CD4-positive, alpha-beta T cell treated with Interleukin-10 for 1 hour (primary cell): ENCODE measurements at places on chromosomes 2 and 18.

DNA sequence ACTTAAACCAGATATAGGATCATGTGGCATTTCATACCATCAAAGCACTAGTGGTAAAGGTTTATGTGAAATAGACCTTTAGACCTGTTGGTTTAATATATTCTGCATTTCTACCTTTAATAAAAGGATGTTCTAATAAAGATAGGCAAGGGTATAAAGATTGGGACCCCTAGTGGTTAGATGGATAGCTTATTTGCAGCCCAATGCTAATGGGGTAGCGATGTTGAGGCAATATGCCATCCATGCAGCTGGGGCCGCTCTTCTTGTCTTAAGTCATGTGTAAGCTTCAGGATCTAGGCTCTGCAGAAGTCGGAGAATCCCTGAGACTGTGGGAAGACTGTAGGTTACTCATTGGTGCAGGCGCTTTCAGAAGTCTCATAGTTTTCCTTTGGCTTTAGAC lies 114.9 kb downstream of the ICOS start:
- DNase-seq: peak; percentile 41

GRCh38 chr18:74533666-74534065 lies 634 bp upstream of the CNDP1 start:
- no peak for DNase-seq

DNA sequence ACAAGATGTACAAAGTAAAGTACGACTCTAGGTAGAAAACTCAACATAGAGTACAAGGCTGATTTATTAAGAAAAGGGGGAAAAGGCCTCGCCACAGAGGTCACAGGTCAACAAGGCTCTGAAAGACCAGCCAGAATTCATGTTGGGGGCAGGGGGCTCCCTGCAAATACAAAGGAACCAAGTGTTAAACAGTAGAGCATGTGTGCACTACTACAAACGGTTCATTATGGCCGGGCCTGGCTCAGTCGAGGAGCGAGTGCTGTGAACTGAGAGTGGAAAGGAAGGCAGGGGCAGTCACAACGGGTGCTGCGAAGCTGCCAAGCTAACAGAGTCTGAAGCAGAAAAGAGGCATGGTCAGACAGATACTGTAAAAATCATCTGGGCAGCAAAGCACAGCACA lies 77.1 kb downstream of the MBOAT2 start:
- no peak for DNase-seq

DNA sequence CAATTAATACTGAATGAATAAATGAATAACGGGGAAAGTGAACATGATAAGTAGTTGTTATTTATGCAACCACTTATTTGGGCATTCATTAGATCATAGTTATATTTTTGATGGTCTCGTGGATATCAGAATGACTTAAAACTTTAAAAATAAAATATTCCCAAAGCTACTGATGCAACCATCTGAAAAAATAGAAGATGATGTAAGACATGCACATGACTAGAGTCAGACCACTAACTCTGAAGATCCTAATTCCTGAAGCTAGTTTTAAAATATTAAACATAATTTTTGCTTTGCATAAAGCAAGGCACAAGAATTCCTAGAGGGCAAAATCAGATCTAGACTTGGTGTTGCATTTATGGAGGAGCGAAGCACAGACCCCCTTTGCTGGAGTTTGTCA lies 616.1 kb downstream of the IRS1 start:
- no peak for DNase-seq

DNA sequence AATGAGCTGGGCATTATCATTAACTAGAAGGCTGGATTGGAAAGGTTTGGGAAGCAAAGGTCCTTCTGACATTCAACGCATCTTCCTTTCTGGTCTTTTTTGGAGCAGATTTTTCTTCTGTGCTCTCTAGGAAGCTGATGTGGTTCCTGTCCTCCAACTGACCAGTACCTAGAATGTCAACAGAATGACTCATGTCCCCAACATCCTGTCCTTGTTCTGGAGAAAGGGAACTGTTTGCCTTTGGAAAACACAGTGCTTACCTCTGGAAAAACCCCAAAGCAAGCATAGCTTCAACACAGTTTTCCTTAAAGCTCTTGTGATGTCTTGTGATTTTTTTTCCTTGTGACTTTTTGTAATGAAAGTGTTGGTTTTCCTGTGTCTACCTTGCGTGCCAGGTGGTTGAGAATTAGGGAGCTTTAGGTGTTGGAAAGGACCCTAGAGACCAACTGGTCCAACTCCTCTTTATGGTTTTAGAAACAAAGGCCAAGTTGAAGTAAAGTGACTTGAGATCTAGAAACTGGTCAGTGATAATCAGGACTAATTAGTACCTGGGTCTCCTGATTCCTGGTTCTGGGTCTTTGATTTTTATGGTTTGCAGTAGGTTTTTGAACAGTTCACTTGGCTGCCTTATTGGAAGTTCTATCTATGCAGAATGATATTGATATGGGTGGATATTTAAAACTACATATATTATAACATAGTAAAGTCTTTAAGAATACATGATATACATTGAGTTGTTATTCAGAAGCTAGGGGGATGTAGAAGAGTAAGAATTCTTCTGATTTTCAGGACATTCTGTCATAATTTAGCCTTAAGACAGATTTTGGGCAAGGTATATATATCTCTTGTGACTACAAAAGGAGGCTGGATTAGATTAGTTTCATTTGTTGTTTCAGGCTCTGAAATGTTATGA lies 70.5 kb downstream of the FMNL2 start:
- DNase-seq: no peak

DNA sequence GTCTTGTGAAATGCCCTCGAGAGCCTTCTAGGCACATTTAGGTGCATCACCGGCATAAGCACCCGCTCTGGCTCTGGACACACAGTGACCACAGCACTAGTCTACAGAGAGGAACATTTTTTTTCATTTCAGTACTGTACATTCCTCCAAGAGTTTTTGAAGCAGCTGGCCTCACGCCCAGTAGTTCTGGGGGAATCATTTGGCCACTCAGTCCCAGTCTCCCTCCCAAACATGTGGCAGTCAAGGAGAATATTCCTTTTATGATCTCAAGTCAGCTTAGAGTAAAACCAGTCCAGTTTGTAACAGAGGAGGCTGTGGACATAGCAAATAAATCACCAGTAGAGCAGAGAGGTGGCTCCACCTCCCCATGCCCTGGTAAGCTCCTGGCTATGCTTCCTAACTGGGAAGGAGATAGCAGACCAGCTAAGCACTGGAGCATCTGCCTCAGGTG lies 48.1 kb downstream of the KCNE4 start:
- no peak for DNase-seq

DNA sequence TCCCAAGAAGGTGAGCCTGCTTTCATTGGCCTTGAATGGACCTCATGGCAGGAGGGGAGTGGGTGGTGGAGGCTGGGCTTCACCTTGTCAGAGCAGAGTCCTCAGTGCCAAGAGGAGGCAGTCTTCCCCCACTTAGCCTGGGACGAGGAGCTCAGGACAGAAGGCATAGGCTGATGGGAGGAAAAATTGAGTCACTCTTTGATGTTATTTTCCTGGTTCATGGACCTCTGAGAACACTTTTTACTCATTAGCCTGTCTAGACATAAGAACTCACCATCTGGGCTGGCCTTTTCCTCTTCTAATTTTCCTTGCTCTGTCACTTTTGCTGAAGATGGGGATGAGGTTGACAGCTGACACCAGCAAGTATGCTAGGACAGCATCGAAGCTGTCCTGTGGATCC lies 225.7 kb upstream of the TNP1 start:
- no peak for DNase-seq

DNA sequence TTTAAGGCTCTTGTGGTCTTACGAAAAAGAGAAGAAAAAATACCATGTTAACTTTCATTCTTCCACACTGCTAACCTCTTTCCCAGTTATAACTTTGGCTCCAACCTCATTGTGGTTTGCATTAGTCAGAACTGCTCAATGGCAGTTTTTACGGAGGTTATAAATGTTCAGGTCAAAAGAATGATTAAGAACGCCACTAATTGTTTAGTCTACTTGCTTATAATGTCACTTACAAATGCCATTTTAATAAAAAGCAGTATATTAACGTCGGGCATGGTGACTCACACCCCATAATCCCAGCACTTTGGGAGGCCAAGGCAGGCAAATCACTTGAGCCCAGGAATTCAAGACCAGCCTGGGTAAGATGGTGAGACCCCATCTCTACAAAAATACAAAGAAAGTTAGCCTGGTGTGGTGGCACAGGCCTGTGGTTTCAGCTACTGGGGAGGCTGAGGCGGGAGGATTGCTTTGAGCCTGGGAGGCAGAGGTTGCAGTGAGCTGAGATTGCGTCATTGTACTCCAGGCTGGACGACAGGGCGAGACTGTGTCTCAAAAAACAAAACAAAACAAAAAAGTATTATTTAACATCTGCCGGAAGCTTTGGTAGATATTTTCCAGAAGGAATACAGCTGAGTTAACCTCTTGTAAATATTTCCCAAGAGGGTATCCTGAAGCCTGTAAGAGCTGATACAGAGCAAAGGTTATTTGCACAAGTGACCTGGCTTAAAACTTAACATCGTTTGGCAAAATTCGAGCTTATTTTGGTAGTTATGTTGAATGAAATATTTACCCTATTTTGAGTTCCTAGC lies 5.1 kb downstream of the AGPS start:
- DNase-seq: no peak

DNA sequence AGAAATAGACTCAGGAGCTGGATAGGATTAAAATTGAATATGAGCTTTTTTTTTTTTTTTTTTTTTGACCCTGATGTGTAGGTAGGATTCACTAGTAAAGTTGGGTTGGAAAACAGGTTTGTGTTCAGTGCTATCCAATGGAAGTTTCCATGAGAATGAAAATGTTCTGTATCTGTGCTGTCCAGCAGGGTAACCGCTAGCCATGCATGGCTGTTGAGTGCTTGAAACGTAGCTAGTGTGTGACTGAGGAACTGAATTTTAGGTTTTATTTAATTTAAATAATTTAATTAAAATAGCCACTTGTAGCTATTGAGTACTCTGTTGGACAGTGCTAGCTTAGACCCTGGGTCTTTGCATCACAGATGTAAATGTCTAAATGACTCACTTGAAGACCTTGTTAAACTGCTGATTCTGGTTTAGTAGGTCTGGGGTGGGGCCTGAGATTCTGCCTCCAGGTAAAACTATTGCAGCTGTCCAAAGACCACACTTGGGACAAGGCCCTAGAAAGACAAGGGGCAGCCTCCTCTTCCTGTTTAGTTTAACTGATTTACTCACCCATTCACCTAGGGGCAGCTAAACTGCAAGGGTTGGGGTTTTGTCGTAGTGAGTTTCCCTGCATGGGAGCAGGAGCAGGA lies 84.7 kb upstream of the STON1 start:
- no peak for DNase-seq

DNA sequence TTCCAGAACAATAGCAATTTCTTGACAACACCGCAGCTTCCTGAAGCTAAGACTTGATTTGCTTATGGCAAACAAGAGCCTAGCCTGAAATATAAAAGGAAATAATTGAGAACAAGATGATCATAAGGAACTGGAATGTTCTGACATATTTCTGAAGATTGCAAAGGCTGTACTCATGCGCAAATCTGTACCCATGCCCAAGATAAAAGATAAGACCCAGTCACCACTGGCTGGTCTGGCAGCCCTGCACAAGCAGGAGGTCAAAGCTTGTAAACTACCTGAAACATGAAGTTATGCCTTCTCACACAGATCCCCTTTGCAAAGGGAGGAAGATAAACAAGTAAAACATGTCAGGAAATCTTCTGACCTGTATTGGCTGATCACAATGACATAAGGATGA lies 160.8 kb upstream of the GYPC start:
- DNase-seq: no peak

GRCh38 chr18:65221736-65222135 lies 529.1 kb upstream of the CDH7 start:
- no peak for DNase-seq

- DNase-seq: no peak
Measured at GRCh38 chr2:198994678-198995077, 463.1 kb downstream of the SATB2 start.
